ENCODE measurements at places on chromosomes 5 and 9.

DNA sequence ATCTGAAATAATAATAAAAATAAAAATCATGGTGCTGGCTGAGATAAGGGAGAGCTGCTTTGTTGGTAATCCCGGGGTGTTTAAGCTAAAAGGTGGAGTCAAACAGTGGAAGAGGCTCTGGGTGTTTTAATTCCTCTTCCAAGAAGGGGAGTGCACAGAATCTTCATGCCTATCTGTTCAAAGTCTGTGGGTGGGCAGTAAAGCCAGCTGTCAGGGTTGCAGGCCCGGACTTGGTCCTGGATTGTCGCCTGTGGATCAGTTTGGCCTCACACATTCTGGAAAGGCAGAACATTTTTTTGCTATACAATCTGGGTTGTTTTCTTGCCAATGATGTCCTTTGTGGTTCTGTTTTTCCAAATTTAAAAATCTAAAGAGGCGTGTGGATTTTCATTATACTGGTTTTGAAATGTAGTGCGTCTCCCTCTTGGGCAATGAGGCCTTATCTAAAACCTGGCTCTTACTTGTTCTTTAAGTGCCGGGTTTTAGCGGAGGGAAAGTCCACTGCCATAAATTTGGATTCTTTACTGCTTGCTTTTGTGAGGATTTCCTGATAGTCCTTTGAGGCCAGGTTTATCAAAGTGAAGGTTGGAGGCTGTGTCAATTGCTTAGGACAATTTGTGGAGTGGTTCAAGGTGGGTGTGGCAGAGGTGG is 5.8 kb downstream of the ANKDD1B start:
- DNase-seq = no peak

DNA sequence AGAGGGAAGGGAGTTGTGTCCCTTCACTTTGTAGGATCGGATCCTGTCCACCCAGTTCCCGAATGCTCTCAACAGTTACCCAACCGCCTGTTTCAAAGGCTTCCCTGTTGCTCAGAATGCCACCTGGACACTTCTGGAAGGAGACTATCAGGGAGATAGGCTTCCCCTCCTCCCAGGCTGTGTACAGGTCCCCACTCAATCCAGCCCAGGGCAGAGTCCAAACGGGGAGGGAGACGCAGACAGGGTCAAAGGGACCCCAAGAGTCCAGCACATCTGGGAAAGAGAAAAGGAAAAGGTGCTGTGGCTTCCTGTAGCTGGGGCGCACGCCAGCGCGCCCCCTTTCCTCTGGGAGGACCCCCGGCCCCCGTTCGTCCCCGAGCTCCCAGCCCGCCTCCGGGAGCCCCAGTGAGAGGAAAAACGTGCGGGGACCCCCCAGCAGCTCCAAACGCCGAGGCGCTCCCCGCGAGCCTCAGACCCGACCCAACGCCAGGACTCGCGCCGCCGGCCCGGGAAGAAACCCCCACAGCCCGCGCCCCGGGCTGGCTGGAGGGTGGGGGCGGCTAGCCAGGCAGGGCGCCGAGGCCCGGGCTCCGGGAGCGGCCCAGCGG is 640 bp downstream of the SURF4 start:
- DNase-seq = no peak

DNA sequence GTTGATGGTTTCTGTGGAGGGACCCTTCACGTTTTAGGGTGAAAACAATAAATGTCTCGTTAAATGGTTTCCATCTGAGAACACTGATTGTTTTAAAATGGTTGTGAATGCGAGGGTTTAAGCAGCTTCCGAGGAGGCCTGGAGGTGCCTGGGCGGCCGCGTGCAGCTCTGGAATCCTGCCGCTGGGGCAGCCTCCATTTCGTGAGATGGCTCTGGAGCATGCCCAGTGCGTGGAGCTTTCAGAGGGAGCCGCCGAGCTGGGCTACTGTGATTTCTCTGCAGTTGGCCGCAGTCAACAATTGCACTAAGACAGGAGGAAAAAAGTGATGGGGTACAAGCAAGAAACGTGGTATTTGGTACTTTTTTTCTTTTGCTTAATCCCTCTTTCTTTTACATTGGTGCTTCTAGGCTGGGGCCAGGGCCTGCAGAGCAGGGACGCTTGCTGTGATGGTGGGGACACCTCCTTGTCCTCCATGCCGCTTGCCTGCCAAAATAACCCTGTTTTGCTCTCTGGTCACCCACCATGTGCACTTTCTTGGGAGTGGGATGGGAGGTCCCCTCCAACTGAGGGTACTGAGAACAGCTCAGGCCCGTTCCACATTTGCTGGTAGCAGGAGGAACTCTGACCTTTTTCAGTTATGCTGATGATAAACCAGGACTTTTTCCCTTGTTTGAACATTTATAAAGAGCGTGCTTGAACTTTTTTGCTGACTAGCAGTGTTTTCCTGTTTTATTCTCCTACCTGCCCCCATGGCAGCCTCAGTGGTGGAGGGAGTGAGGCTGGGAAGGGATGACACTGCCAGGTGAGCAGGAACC is 47.1 kb downstream of the EHMT1 start:
- no peak for DNase-seq

DNA sequence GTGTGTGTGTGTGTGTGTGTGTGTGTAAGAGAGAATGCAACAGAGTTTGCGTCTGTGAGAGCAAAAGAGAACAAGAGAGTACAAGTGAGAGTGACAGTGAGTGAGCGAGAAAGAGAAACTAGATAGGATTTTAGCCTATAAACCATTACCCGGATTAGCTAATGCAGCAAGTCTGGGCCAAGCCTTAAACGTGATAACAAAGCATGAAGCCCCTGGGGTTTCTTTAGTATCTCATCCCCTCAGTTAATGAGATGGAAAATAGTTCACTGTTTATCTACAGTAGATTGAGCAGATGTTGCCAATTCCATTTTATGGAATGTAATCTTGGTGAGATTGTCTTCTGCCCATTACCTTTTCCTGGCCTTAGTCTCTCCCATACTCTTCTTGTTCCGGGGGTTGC is 114.5 kb downstream of the MAT2B start:
- DNase-seq = no peak

- DNase-seq = peak; percentile 48
Observed at GRCh38 chr5:159456722-159457465, 126.6 kb upstream of the IL12B start.

DNA sequence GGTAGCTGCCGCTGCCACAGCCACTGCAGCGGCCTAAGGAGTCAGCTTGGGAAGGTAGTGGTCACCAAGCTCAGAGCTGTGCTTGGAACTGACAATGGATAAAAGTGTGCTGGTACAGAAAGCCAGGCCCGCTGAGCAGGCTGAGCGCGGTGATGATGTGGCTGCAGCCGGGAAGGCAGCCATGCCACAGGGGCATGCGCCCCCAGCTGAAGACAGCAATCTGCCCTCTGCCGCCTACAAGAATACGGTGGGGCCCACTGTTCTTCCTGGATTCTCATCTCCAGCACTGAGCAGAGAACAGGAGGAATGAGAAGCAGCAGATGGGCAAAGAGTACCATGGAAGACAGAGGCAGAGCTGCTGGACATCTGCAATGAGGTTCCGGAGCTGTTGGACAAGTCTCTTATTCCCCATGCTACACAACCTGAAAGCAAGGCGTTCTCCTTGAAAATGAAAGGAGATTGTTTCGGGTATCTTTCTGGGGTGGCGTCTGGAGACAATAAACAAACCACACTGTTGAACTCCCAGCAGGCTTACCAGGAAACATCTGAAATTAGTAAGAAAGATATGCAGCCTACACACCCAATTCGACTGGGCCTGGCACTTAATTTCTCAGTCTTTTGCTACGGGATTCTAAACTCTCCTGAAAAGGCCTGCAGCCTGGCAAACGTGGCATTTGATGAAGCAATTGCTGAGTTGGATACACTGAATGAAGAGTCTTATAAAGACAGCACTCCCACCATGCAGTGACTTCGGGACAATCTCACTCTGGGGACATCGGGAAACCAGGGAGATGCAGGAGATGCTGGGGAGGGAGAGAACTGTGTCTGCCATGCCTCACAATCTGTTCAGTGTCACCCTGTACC is 22.8 kb upstream of the ANKRD18A start:
- no peak for DNase-seq

DNA sequence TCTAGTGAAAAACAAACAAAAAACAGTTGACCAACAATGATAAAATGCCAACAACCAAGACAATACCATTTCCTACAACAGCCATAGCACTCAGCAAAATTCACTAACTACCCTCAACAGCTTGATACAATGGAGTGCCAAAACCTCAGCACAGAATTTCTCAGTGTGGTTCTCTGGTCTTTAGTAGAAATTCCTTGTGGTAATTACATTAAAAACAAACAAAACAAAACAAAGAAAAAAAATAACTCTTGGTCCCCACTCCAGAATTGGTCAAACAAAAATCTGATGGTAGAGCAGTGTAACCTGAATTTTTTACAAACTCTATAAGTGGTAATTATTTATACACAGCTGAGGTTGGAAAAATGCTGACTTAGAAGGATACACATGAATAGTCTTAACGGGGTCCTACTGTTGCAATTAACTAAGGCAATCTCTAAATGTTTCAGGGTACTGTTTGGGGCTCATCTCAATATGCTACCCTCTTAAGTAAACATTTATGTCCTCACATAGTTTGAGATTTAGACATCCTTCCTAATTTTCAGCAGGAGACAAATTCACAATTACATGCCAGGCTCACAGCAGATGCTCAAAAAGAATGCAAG is 13.8 kb downstream of the CSNK1A1 start:
- no peak for DNase-seq

DNA sequence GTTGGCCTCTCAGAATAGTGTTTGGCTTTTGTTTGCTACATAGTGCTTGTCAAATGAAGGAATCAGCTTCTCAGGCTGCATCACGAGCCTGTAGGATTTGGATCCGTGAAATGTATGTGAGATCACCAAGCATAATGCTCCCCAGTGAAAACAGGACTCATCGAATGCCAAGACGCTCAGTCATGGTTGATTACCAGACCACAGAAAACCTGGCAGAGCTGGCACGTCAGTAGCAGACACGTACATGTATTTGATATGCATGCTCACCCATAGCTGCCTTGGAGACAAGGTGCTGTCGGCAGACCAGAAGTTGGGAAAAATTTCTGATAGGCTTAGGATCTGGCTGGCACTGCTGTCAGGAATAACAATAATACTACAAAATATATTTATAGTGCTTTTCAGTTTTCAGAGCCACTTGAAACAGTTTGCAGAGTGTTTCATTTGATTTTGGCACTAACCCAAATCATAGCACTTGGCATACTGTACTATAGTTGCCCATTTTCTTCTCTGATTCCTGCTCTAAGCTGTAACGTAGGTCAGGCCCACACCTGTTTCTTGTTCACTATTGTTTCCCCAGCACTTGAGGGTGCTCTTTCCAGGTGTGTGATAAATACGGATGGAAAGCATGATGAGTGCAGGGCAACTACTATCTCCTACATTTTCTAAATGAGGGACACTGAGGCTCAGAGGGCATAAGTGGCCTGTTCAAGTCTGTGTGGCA is 226.1 kb downstream of the NR3C1 start:
- DNase-seq = no peak

GRCh38 chr9:6566409-6567139 is 79.0 kb downstream of the GLDC start:
- DNase-seq = peak; percentile 7

DNA sequence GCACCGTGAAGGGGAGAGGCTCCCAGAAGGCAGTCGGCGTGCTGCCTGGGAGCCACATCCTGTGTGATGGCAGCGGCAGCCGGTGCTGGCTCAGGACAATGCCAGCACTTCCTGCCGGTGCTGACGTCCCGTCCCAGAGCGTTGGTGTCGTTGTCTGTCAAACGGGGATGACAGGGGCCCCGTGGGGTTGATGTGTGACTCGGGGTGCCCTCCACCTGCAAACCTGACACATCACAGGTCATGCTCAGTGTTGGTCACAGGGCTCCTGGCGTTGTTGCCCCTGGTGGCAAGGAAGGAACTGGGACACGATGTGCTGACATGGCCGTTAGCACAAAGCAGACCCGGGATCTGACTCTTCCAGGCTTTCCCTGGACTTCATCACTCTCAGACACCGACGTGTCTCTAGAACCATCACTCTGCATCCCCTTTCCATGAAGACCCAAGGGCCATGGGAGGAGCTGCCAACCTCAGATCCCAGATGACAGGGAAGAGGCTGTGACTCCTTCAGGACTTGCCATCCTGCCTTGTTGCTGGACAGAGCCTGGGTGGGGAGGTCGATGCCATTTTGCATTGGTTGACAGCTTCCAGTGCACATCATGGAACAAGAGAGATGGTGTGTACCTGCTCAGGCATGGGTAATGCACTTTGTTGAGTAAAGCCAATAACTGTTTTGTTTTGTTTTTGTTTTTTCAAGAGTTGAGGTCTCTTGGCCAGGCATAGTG is 21.5 kb downstream of the PLPP7 start:
- peak; percentile 42 for DNase-seq

- DNase-seq = no peak
Observed at GRCh38 chr9:36817160-36817834, 216.8 kb downstream of the PAX5 start.

GRCh38 chr5:179292202-179292601 is 53.1 kb downstream of the ADAMTS2 start:
- DNase-seq = no peak

- DNase-seq = no peak
Observed at GRCh38 chr5:116905885-116906284, 331.3 kb upstream of the SEMA6A start.

DNA sequence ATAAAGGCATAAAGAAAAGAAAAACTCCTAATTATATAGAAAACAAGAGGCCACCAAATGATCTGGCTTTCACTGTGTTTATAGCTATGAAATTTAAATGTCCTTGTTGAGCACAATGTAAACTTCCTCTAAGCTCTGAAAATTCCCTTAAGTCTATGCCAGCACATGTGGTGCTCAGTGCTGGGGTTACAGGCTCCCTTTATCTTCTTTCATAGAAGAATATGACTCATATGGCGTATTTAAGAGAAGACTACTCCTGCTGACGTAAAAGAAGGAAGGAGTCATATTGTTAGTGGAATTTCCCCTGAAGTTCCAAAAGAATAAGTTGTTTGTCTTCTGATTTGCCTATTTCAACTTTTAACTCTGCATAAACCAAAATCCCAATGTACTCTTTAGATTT is 30.4 kb downstream of the RNF145 start:
- DNase-seq = peak; percentile 27

- no peak for DNase-seq
Observed at GRCh38 chr5:76811214-76811613, 7.6 kb upstream of the F2RL1 start.

- no peak for DNase-seq
Observed at GRCh38 chr9:131769361-131769760, 29.5 kb upstream of the RAPGEF1 start.

GRCh38 chr5:35294976-35295375 is 64.7 kb upstream of the PRLR start:
- no peak for DNase-seq
